ENCODE measurements at places on chromosomes 7 and 10.

DNA sequence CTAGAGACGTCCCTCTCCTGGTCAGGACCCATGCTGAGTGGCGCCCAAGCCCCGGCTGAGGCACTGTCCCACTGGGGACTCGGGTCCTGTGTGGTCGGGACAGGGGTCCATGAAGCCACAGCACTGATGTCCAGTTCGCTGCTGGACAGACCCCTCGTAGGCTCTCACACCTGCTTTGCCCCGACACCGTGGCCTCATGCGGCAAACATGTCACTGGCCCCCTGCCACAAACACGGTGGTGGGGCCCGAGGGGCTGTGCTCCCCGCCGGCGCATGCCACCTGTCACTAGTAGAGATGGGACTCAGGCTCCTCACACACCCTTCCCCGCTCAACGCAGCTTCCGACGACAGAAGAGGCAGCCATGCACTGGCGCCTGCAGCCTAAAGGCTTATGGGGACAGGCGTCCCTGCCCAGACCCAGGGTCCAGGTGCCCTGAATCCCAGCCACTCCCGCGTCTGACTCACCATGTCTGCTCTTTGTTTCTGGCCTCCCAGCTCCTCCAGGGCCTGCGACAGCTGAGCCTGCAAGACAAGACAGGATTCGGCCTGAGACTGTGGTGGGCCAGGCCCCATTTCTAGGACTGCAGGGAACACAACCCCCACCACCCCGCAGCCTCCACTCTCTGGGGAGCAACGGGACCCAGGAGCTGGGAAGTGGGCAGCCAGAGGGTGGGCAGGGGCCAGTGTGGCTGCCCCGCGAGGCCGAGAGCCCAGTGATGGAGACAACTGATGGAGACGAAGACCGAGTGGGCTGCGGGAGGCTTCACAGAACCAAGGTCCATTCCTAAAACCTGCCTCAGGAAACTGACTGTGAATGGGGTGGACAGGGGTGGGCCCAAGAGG lies 230.9 kb downstream of the MAD1L1 start:
- DNase-seq = no peak

- DNase-seq = no peak
These were observed 10.6 kb downstream of the LRRC27 start for GRCh38 chr10:132342553-132342952.

DNA sequence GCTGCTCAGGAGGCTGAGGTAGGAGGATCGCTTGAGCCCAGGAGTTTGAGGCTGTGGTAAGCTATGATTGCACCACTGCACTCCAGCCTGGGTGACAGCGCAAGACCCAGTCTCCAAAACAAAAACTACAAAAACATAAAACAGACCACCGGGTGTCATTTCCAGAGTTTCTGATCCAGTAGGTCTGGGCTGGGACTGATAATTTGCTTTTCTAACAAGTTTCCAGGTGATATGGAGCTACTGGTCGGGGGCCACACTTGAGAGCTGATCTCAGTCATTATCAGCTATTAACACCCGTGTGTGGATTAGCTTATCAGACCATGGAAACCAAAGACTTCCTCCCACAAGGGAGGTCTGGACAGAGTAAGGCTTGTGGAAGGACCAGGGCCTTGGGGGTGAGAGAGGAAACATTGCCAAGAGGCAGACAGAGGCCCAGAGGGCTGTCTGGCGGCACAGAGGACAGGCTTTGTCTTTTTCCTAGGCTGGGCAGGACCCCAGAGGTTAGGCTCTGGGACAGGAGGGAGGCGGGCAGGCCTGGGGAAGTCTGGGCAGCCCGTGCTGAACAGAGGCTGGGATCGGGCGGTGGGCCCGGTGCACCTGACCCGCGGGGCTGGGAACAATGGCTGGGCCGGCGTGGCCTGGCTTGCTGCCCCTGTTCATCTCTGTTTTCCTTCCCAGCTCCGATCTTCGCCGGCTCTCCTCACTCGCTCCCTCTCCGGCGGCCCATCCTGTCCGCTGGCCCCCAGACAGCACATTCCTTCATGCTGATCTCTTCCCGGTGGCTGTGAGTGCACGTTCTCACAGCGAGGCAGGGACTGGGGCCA lies 25.2 kb downstream of the TMEM270 start:
- DNase-seq = no peak

DNA sequence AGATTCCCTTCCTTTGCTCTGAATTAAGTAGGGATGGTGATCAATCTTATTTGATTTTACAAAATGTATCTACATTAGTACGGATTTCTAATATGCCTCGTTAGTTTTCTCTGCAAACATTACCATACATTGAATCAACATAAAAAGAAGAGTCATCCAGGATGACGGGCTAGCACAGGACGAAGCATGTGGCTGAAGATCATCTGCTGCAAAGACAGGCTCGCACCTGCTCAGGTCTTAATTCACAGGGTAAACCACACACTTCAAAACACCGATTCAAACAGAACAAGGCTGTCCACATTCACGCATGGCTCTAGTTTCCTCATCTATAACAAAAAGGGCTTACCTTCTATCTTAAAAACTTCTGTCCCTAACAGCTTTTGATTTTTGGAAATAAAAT lies 323.0 kb downstream of the PARD3 start:
- DNase-seq = no peak

- no peak for DNase-seq
These were observed 25.3 kb upstream of the LEP start for GRCh38 chr7:128215739-128216138.

DNA sequence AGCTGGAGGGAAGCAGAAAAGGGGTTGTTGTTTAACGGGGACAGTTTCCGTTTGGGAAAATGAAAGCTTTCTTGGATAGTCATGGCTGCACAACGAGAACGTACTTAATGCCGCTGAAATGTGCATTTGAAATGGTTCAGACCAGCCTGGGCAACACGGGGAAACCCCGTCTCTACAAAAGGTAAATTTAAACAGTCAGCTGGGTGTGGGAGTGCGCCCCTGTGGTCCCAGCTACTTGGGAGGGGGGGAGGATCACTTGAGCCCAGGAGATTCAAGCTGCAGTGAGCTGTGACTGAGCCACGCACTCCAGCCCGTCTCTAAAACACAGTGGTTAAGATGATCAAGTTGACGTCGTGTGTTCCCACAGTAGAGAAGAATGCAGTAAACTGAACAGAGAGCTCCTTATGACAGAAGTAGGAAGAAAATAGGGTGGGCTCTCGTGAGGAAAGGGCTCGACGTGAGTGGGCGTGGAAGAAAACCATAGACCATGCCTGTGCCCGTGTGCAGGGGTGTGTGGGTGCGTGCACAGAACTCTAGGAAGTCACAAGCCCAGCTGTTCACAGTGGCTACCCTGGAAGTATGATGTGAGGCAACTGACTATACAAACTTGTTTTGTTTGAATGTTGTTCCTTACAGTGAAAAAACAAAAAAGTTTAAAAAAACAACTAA lies 4.1 kb upstream of the FUOM start:
- no peak for DNase-seq

DNA sequence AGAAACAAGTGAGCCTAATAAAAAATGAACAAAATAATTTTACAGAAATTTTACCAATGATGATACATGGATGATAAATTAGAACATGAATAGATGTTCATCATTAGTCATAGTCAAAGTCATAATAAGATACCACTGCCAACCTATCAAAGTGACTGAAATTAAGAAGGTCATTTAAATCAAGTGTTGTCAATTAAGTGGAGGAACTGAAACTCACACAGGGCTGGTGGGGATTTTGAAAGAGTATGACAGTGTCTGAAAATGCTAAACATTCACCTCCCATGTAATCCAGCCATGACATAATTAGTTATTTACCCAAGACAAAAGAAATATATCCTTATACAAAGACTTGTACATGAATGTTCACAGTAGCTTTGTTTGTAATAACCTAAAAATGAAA lies 57.1 kb upstream of the DYNC1I1 start:
- DNase-seq = no peak

DNA sequence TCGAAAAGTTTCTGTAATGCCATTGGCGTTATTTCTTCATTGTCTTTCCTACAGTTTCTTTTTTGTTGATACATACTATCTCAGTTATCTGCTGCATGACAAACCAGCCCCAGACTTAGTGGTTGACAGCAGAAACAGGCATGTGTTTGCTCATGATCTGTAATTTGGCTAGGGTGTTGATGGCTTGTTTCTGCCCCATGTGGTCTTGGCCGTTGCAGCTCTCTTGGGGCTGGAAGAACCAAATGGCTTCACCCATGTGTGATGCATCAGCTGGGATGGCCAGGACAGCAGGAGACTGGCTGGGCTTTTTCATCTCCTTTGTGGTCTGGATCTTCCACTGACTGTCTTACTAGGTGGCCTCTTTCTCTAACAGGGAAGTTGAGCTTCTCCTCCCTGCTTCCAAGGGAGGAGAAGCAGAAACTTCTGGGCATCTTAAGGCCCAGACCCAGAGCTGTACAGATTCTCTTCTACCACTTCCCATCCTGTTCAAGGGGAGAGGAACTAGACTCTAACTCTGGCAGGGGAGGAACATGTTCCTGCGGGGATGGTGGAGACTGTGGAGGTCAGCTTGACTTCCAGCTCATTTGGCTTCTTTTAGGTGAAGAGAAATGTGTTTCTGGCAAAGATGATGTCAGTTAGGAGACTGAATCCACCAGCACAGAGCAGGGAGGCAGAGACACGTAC lies 89.3 kb downstream of the FANK1 start:
- DNase-seq = no peak

GRCh38 chr10:103551619-103552602 lies 58.4 kb downstream of the NEURL1 start:
- no peak for DNase-seq

- DNase-seq = no peak
These were observed 79.8 kb downstream of the CHN2 start for GRCh38 chr7:29274146-29275017.
